Muscle of leg (tissue), 16 donors: ENCODE measurements at places on chromosomes 6 and 20.

DNA sequence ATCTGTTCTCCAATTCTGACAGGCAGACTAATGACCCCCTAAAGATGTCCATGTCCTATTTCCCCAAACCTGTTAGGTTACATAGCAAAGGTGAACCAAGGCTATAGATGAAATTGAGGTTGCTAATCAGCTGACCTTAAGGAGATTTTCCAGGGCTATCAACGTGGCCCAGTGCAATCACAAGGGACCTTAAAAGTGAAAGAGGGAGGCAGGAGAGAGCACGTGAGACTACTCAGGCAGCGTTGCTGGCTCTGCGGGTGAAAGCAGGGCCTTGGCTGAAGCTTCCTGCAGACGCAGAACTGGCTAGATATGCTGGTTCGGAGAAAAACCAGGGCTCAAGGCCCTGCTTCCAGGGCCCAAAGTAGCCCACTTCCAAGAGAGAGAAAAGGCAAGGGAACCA lies 78.7 kb downstream of the NCOA7 start:
- DNase-seq: no peak

GRCh38 chr20:52619101-52619500 lies 353.1 kb upstream of the TSHZ2 start:
- peak; percentile 32 for DNase-seq

- no peak for DNase-seq
These were observed 739 bp downstream of the CTSZ start for GRCh38 chr20:59006167-59006863.

GRCh38 chr6:112443179-112444065 lies 96.3 kb downstream of the RFPL4B start:
- peak; percentile 95 for DNase-seq

- no peak for DNase-seq
These were observed 1.2 kb downstream of the NKX2-2 start for GRCh38 chr20:21512634-21513180.

GRCh38 chr20:22322513-22322912 lies 261.9 kb downstream of the FOXA2 start:
- DNase-seq: no peak

DNA sequence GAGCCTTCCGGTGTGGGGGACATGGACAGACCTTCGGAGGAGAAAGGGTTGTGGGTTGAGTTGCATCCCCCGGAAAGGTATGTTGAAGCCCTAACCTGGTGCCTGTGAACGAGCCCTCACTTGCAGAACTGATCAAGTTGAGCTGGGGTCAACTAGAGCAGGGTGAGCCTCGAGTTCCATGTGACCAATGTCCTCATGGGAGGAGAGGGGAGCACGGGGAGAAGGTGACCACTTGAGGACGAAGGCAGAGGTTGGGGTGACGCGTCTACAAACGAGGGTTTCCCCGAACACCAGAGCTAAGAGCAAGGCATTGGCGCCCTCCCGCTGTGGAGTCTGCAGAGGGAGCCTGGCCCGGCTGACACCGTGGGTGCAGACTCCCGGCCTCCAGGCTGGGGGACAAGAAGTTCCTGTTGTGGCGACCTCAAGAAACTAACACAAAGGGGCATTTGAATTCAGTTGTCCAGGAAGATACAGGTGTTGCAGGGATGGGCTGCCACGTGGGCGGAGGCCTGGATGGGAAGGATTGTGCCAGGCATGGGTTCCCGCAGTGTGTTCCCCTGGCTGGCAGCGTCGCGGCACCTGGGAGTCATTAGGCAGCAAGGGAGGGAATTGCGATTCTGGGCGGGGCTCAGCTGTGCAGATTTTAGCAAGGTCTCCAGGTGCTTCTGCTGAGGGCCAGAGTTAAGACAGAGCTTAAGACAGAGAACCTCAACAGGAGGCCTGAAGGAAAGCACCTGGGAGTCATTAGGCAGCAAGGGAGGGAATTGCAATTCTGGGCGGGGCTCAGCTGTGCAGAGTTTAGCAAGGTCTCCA lies 20.4 kb upstream of the UNC93A start:
- DNase-seq: no peak

DNA sequence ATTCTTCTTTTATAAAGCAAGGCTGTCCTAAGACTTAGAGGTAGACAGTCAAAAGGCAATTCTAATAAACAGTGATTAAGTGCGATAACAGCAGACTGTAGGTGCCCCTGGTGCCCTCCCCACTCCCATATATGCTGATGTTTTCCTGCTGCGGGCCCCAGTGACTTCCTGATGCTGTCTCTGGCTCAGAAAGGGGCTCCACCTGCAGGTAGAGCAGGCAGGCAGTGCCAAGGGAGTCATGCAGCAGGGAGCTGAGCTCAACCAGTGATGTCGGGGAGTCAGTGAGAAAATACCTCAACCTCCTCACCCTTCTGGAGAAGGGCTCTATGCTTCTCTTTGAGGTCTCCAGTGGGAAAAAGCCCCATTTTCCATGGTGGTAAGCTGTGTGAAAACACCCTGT lies 126.7 kb upstream of the SSTR4 start:
- no peak for DNase-seq

- no peak for DNase-seq
These were observed 509.4 kb downstream of the KIF16B start for GRCh38 chr20:16063881-16064280.

- DNase-seq: no peak
These were observed 131.8 kb downstream of the LPA start for GRCh38 chr6:160532315-160532714.

- no peak for DNase-seq
These were observed 6.9 kb upstream of the PRND start for GRCh38 chr20:4714818-4715217.

DNA sequence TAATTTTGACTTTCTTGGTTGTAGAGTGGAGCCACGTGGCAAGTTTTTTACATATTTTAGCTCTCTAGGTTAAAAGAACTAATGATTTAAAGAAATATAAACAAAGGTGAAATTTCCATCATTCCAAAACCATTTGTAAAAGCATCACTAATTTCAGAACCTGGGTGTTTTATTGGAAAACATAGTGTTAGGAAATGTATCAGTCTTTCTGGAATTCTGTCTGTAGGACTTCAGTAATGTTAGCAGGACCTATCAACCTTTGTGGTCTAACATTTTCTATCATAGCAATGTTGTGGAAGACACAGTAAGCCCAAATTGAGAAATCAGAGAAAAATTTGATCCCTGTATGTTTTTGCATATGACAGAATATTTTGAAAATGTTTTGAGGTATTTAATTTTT lies 28.3 kb downstream of the L3MBTL3 start:
- no peak for DNase-seq

GRCh38 chr6:104566411-104566810 lies 293.3 kb downstream of the HACE1 start:
- DNase-seq: no peak

DNA sequence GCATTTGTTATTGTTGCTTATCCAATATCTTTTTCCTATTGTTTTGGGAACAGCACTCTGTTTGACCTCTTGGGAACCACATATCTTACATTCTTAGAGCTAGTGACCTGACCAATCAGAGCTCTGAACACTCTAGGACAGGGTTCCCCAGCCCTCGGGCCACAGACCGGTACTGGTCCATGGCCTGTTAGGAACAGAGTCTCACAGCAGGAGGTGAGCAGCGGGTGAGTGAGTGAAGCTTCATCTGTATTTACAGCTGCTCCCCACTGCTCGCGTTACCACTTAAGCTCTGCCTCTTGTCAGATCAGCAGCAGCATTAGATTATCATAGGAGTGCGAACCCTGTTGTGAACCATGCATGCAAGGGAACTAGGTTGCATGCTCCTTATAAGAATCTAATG lies 226.0 kb upstream of the TSHZ2 start:
- DNase-seq: no peak

DNA sequence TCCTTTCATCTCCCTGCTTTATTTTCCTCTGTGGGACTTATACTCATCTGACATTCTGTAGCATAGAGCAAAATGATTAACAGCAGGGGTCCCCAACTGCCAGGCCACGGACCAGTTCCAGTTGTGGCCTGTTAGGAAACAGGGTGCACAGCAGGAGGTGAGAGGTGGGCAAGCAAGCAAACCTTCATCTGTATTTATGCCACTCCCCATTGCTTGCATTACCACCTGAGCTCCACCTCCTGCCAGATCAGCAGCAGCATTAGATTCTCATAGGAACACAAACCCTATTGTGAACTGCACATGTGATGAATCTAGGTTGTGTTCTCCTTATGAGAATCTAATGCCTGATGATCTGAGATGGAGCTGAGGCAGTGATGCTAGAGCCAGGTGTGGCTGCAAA lies 130.5 kb upstream of the SLC24A3 start:
- DNase-seq: no peak

DNA sequence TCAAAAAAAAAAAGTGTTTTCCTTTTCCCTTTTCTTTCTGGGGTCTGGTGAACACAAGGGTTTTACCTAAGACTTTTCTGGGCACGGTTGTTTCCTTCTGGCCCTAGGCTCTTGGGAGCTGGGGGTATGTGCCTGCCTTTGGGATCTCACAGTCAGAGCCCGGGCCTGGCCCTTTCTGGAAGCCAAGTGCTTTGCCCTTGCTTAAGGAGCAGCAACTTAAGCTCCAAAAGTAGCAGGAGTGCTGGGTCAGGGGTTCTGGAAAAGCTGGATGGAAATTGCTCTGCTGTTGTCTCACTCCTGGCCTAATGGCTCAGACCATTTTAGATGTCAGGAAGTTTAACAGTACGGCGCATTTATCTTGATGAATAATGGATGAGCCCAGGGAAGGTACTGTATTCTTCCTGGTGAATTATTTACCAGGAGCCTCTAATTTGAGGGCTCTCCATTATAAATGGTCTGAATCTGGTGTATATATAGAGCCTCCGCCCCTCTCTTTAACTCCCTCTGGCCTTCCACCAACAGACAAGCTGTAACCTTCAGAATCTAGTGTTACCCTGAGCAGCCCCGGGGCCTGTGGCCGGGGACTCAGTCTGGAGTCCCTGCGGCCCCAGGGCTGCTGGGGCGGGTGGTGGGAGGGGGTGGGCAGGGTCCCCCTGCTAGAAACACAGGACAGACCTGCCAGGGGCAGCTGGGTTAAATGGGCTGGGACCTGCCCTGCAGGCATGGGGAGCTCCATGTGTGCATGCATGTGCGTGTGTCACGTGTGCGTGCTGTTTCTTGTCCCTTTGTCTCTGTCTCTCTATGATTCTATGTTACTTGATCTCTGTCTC lies 37.5 kb downstream of the PTK7 start:
- no peak for DNase-seq
